Muscle of arm (tissue), 14 donors: ENCODE measurements at places on chromosomes 5 and 9.

GRCh38 chr5:56550227-56550626 lies 265.1 kb upstream of the MAP3K1 start:
- no peak for DNase-seq

DNA sequence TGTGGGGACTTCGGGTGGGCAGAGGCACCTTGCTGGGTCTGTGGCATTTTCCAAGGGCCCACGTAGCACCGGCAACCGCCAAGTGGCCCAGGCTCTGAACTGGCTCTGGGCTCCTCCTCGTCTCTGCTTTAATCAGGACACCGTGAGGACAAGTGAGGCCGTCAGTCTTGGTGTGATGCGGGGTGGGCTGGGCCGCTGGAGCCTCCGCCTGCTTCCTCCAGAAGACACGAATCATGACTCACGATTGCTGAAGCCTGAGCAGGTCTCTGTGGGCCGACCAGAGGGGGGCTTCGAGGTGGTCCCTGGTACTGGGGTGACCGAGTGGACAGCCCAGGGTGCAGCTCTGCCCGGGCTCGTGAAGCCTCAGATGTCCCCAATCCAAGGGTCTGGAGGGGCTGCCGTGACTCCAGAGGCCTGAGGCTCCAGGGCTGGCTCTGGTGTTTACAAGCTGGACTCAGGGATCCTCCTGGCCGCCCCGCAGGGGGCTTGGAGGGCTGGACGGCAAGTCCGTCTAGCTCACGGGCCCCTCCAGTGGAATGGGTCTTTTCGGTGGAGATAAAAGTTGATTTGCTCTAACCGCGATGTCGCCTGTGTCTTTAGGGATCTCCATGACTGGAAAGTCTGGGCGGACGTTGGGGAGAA lies 5.8 kb downstream of the DPP7 start:
- DNase-seq: no peak

GRCh38 chr9:79660615-79661014 lies 88.8 kb downstream of the TLE4 start:
- DNase-seq: no peak

DNA sequence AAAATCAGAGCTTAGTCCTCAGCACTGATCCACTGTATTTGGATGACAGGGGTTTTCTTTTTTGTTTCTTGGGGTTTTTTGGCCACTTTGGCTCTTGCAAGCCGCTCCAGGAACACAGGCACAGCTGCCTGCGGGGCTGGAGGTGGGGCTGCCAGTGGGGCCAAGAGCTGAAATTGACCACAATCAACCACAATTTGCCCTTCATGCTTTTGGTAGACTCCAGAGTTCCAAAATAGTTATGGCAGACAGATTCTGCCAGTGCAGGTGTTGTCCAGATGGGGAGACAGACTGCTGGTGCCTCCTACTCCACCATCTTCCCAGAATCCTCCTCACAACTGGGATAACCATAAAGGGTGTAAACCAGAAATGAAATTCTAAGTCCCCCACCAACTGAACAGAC lies 36.5 kb downstream of the PLEKHG4B start:
- DNase-seq: no peak

DNA sequence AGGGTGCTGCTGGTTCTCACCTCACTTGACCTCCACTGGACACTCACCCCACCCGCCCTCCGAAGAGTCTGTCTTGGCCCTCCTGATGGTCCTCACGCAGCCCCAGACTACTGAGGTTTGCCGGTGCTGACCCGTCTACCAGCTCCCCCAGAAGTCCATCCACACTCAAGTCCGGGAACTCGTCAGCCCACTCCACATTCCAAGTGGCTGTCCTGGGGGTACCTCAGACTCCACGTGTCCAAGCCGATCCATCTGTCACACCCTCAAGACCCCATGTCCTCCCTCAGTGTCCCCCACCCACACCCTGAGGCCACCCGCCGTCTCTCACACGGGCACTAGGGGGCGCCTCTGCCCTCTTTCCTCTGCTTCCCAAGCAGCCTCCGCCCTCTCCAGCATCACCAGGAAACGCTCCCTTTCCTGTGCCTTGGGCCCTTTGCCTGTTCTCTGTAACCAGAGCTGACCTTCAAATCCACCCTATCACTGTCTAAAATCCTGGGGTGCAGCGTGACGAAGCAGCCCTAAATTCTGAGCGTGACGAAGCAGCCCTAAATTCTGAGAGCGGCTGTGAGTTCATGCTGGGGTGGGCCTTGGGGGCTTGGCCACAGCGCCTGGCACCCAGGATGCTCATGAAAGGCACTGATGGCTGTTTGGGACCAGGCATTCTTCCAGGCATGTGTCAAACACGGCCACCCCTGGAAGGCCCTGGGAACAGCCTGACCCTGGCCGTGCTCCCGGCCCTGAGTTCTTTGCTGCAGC lies 95.7 kb downstream of the KCNT1 start:
- DNase-seq: no peak

DNA sequence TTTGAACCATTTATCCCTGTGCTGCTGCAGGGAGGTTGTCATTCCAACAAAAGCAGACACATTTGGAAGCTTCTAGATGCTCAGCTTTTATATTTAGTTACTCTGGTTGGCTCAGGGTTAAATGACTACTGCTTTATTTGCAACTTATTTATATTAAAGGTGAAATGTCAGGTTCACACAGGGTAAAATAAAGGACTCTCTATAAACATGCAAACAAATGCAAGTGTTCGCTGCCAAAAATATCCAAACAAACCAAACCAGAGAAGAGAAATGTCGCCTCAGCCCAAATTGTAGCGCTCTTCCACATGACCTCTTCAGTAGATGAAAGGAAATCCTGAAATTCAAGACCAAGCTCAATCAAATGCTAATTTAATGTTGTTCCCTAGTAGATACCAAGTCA lies 57.0 kb upstream of the LIFR start:
- no peak for DNase-seq

DNA sequence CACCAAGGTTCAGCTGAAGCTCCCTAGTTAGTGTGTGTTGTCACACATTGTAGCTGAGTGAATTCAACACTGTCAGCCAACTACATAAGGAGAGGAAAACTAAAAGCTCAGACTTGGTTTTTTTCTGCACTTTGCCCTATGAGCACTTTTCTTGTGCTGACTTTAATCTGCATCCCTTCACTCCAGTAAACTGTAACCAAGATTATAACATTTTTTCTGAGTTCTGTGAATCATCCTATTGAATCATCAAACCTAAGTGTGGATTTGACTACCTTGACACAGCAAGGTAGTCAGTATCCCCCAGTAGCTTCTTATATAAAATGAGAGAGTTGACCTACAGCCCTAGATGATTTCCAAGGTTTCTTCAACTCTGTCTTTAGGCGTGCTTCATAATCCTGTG lies 325.0 kb downstream of the AGTPBP1 start:
- no peak for DNase-seq

GRCh38 chr5:29169886-29170285 lies 2023.6 kb upstream of the CDH6 start:
- peak; percentile 65 for DNase-seq

DNA sequence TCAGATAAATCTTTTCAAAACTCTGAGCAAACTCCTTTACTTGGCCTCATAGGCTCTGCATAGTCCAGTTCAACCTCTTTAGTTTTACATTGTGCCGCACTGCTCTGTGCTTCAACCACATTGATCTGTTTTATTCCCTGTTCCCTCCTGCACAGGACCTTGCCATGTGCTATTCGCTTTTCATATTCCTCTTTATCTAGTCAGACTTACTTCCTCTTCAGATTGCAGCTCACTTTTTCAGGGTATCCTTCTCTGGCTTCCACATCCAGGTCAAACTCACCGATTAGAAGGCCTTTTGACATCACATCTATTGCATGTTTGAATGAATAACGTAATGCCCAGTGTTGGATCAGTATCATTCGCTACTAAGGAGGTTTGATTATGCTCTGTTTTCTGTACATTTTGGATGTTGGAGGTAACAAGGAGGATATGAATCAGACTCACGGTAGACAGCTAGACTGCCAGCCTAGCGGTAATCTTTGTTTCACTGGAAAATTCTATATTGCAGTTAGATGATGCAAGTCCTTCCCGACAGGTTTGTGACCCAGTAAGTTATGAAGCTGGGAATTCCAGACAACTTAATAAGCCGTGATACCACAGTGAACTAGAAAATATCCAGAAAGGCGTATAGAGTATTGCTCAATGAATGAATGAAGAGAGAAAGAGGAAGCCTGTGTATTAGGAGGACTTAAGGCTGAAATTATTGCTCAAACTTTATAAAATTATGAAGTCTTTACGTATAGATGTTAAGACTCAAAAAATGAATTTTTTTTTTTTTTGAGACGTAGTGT lies 65.7 kb downstream of the IQGAP2 start:
- DNase-seq: no peak

DNA sequence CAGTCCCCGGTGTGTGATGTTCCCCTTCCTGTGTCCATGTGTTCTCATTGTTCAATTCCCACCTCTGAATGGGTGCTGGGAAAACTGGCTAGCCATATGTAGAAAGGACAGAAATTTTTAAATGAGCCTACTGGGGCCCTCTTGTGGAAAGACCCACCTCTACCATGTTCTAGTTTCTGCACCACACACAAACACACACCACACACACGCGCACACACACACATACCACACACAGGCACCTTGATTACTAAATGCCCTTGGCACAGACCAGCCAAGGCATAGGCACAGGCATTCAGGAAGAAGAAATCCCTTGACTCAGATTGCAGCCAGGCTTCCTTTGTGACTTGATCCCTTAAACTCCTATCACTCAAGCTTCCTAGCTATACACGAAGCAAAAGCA lies 60.5 kb downstream of the SIL1 start:
- DNase-seq: no peak

DNA sequence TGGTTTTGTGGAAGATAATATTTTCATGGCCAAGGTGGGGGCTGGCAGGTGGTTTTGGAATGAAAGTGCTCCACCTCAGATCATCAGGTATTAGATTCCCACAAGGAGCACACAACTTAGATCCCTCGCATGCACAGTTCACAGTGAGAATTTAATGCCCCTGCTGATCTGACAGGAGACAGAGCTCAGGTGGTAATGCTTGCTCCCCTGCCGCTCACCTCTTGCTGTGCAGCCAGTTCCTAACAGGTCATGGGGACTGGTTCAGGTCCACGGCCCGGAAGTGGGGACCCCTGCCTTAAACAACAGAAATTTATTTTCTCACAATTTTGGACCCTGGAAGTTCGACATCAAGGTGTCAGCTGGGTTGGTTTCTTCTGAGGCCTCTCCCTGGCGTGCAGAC lies 668.7 kb upstream of the ZNF608 start:
- DNase-seq: no peak

GRCh38 chr5:134583766-134584165 lies 48.9 kb downstream of the SAR1B start:
- DNase-seq: no peak

- DNase-seq: no peak
Observed at GRCh38 chr5:110594866-110595265, 131.6 kb downstream of the TMEM232 start.

- DNase-seq: no peak
Observed at GRCh38 chr9:130476151-130476730, 31.5 kb downstream of the ASS1 start.

DNA sequence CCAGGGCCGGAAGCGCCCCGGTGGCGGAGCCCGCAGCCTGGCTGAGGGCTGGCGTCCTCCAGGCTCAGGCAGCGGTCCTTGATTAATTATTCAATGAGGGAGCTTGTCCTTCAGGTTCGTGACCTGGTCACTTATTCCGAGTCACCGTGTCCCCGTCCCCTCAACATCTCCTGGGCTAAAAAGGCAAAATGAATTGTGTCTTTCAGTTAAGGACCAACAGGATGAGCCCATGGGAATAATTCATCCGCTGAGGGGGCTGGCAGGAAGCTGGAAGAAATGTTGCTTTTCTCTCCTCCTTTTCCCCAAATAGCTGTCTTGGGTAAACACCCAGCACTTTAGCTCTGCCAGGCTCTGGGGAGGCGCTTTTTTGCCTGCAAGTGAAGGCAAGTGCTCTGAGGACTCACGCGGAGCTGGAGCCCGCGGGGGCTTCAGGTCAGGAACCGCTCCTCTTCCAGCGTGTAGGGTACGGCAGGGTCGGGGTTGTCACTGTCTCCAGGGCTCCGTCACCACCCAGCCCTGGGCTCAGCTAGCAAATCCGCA lies 13.1 kb downstream of the KCNT1 start:
- DNase-seq: no peak

DNA sequence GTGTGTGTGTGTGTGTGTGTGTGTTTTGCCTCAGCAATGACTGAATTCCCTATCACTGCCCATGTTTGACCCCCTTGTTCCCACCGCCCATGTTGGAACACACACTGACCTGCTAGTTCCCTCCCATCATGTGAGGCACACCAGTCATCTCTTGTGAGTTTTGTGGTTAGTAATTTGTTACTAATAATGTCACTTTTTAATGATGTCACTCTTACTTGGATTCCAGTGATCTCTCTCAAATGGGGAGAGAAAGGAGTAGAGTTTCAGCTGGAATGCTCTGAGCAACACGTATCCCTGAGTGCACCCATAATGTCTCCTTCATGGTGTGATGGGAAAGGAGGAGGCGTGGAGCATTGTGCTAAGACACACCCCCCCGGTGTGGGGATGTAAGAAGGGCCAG lies 172.6 kb downstream of the SH3GL2 start:
- no peak for DNase-seq

DNA sequence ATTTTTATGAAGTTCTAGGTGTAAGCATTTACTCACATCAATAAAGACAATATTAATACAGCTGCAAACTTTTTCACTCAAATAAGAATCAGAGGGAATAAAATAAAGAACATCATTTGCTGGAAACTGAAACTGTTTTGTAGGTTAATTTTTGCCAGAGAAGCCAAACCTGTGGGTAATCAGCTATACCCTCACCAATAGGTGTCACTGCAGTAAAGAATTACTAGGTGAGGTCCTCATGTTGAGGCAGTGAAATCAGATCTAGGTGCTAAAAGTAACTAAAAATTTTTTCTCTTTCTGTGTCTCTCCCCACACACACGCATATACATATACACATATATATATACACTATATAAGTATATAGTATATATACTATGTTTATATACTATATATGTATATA lies 1016.3 kb upstream of the SEMA6A start:
- DNase-seq: peak; percentile 3

DNA sequence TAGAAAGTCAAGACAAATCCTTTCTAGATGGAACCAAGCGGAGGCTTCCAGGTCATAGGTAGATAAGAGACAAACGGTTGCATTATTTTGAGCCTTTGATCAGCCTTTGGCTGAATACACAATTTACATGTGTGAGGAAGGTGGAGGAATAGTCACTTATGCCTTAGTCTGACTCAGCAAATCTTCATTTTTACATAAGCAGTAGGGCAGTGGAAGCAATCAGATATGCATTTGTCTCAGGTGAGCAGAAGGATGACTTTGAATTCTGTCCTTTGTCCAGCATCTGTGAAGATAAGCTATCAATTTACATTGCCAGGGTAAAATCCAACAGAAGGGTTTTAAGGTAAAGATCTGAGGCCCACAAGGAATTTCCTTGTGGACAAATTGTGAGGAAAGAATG lies 23.8 kb downstream of the TUSC1 start:
- no peak for DNase-seq

- no peak for DNase-seq
Observed at GRCh38 chr5:73170522-73170921, 2.5 kb upstream of the TMEM174 start.

DNA sequence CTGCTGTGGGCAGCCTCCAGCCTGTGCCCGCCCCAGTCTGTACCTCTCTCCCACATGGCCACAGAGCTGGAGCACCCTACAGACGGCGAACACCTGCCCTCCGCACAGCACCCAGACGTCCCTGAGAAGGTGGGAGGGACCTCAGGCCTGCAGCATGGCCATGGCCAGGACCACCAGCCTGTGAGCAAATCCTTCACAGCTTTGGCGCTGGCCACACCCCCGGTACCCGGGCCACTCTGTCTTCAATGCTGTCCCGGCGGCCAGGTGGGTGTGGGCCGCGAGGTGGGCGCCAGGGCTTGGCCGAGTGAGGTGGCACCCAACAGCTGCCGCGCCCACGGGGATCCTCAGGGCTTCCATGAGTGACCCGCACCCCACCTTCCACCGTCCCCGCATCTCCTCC lies 18.7 kb downstream of the NOTCH1 start:
- no peak for DNase-seq
